ENCODE measurements at places on chromosomes 12 and 14.

DNA sequence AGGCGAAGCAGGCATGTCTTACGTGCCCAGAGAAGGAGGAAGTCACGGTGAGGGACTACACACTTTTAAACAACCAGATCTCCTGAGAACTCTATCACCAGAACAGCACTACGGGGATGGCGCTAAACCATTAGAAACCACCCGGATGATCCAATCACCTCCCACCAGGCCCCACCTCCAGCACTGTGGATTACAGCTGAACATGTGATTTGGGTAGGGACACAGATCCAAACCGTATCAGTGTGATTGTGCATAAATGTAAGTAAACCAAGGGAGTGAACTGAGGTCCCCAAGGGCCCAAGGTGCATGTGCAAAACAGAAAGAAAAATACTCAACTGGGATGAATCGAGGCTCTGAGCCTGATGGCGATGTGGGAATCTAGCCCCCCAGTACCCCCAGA, 134.2 kb downstream of the DICER1 start:
- DNase-seq = no peak

DNA sequence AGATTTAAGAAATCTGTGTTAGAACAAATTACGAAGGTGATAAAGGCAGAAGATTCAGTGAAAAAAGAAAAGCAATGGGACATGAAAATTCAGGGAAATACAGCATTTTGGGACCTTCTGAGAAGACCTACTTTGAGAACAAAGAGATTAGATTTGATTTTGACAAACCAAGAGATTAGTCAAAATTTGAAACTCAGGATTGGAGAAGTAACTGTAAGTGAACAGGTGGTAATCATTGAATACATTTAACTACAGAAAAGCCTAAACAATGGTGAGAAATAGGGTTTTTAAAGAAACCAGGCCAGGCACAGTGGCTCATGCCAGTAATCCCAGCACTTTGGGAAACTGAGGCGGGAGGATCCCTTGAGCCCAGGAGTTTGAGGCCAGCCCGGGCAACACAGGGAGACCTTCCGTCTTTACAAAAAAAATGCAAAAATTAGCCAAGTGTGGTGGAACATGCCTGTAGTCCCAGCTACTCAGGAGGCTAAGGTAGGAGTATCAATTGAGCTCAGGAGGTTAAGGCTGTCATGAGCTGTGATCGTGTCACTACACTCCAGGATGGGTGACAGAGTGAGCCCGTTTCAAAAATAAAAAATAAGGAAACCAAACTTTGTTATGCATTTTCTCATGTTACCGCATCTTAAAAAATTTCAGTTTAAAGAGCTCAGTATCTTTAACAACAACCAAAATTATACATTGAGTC, 8.9 kb upstream of the SAV1 start:
- no peak for DNase-seq

GRCh38 chr12:24012528-24012927, 63.1 kb upstream of the SOX5 start:
- no peak for DNase-seq

DNA sequence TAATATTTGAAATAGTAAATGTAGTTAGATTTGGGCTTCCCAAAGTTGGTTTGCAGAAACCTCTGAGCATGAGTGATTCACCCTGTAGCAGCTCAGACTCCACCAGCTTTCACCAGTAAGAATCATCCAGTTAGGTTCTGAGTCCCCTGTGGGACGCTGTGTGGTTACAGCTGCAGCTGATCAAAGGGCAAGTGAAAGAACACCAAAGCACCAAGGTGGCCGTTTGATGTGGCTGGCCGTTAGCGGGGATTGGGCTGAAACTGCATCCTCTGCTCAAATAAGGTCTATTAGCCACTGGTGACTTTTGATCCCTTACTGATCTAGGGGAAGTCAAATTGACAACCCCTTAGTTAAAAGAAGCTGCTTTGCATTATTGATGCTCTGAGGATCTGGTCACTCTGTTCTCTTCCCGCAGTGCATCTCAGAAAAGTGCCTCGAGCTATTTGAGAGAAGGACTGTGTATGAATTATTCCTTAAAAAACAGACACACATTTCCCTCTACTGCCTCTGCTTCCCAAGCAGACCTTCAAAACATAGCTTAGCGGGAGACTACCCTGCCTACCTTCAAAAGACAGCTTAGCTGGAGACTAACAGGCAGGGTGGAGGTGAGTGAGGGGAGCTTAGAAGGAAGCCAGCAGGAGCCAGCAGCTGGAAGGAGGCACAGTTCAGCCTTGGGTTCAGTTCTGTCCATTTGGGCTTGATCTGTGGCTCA, 3.7 kb downstream of the ABHD12B start:
- peak; percentile 42 for DNase-seq

- DNase-seq = no peak
These were observed 200.9 kb upstream of the DAAM1 start for GRCh38 chr14:58987591-58987990.

GRCh38 chr14:89397569-89398230, 19.3 kb downstream of the FOXN3 start:
- DNase-seq = no peak

- DNase-seq = no peak
These were observed 223.8 kb downstream of the DACT1 start for GRCh38 chr14:58861586-58861985.

DNA sequence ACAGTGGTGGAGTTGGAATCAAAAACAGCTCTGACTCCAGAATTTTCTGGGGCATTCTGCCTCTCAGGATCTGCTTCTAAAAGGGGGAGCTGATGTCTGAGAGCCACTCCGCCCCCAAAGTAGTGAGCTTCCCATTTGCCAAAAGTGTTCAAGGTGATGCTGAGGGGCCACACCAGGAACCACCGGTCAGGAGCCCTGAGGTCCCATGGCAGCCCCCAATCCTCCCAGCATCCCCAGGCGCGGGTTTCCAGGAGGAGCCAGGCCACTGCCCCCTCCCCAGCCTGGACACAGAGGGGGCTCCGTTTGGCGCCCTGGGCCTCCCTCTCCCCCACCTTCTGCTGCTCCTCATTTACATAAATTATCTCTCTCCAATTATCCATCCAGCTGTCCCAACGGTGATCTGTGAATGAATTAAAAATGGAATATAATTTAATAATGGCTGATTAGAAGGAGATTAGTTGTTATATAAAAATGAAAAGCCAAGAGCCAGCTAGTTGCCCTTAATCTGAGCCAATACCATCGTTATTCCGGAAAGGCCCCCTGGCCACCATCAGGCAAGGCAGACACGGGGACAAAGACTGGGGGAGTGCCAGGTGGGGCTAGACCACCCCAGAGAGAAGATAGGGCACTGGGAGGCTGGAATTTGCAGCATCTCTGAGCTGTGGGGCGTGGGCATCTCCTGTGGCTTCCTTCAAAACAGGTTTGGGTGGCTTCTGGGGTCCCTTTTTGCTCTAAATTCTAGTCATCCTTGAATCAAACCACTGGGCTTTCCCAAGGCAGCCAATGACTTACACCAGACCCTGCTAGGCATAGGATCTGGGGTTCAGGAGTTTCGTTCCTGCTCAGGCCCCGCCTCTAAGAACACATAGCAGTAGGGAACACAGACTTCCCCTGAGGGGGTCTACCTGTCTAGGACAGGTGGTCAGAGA, 19.7 kb upstream of the VSX2 start:
- DNase-seq = no peak

GRCh38 chr12:53070877-53071492, 8.2 kb downstream of the SPRYD3 start:
- peak; percentile 58 for DNase-seq

GRCh38 chr12:122395319-122395718, 27.1 kb downstream of the CLIP1 start:
- peak; percentile 92 for DNase-seq

- DNase-seq = no peak
These were observed 14.2 kb upstream of the ANKRD9 start for GRCh38 chr14:102523569-102524450.

- DNase-seq = no peak
These were observed 60.8 kb downstream of the SLC24A4 start for GRCh38 chr14:92383805-92384204.

GRCh38 chr12:80582431-80582830, 125.0 kb upstream of the MYF6 start:
- DNase-seq = no peak

DNA sequence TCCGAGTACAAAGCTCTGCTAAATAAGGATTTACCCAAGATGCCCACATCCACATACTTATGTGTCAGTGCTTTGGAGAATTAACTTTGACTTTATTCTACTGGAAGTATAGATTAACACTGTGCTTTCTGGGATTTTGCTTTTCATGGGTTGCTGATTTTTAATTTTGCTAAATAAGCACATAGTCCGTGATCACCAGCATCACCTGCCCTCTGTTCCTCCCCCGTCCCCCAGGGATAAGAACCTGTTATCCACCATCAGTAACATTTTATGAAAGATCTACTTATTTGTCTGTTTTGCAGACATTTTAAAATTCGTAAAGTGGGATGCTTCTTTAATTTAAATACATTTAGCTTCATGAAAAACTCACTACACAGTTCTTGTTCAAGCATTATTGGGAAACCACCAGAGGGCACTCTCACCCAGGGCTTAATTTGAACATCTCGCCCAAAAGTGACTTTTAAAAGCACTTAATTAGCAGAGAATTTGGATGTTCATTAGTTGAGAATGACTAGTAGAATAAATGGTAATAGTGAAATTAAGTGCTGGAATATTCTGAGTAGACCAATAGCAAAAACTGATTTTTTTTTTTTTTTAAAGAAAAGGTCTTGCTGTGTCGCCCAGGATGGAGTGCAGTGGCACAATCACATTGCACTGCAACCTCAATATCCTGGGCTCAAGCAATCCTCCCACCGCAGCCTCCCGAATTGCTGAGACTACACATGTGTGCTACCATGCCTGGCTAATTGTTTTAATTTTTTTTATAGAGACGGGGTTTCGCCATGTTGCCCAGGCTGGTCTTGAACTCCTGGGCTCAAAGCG, 35.7 kb downstream of the MRPL42 start:
- peak; percentile 45 for DNase-seq

GRCh38 chr14:88243946-88244345, 79.1 kb downstream of the KCNK10 start:
- no peak for DNase-seq

- no peak for DNase-seq
These were observed 52.3 kb downstream of the NEUROD4 start for GRCh38 chr12:55072083-55072482.

GRCh38 chr14:92696366-92696765, 52.1 kb downstream of the LGMN start:
- no peak for DNase-seq

DNA sequence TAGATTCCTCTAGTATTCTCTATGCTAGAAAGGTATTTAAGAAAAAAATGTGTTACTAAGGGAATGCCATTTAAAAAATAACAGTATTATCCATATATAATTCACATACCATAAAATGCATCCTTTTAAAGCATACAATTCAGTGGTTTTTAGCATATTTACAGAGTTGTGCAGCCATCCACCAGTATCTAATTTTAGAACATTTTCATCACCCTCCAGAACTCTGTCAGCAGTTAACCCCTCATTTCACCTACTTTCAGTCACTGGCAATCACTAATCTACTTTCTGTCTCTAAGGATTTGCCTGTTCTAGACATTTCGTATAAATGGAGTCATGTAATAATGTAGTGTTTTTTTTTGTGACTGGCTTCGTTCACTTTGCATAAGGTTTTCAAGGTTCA, 33.4 kb downstream of the TBC1D15 start:
- DNase-seq = no peak

- no peak for DNase-seq
These were observed 138.5 kb downstream of the NDUFA12 start for GRCh38 chr12:94864987-94865386.

DNA sequence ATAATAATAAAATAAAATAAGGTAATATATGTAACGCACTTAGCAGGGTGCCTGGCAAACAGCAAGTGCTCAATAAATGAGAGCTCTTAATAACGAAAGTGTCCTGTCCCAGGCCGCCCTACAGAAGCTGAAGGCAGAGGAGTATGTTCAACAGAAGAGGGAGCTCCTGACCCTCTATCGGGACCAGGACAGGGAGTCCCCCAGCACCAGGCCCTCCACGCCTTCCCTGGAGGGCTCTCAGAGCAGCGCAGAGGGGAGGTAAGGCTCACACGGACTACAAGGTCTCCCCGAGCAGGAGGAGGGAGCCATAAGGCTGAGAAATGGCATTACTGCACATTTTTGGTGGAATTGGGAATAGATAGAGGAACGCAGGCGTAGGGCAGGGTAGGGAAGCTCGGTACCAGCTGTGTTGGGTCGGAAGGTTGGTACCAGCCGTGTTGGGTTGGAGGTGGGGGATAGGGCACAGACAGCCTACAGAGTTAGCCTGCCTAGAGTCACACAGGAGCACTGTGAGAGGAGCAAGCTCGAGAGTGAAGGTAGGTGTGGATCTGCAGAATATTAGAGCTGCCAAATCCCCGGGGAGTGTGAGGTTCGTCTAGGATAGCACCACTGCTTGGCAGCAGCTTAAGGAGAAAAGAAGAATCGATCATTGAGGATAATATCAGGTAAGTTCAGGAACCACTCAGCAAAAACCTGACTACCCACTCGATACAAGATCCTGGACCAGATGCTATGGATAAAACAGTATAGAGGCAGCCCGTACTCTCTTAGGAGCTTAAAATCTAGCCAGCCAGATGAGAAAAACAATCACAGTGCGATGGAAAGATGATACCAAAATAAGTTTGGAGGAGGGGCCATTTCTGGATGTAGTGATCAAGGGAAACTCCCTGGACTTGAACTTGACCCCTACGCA, 15.3 kb downstream of the TNFRSF1A start:
- peak; percentile 53 for DNase-seq

DNA sequence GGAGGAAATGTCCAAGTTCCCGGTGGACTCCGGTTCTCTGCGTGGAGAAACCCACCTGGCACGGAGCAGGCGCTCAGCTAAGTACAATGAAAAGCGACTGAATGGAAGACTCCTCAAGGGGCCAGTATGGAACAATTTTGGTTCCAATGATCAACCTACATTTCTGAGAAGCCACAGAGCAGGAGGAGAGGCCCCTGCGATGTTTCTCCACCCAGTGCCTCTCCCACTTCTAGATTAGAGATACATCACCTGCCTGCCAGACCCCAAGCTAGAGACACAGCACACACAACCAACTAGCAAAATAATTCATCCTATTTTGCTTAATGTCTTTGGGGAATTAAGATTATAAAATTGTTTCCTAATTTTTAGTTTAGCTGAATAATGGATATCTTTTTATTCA, 38.8 kb downstream of the ATG14 start:
- DNase-seq = no peak

DNA sequence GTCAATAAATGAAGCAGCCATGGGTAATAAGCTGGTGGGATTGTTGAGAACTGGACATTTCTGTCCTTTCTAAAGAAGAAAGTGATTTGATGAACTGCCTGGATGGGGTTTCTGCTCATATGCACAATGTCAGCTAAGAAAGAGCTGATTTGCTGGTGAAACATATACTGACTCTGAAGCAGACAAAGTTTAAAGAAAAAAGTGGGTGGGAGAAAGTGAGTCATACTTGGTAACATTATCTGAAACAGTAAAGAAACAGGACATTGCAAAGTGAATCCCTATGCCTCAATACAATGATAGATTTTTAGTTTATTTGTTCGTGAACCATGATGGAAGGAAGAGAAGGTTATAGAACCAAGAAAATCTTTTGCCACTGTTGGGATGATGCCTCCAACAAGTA, 95.6 kb upstream of the DNM1L start:
- DNase-seq = peak; percentile 41

DNA sequence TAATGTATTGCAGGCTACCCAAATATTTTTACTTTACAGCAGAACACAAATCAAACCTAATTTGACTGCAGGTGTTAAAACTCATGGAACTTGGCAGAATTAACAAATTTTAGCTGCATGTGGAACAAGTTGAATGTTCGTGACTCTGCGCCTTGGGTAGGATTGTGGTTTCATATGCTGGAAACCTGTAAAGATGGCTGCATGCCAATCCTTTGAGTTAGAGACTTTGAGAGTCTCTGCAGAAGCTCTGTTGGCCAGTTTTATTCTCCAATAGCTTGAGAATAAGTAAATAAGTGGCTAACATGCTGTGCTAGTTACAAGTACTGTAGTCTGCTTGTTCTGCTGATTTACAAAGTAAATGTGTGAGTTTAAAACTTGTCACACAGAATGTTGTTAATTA, 77.8 kb downstream of the PDE6H start:
- no peak for DNase-seq
